Brain (organoid and tissue), 16 donors: ENCODE measurements at places on chromosomes 11 and 22. TPM values are rescaled to one million over a fixed set of nuclear protein-coding genes. Genes with fewer than 3 reads are reported as not detected.

ARHGAP8 gene
- polyA plus RNA-seq = 2.5 TPM

ASRGL1 gene
- polyA plus RNA-seq = 89.2 TPM

PLAAT2 gene
- not detected for polyA plus RNA-seq

NEU3 gene
- polyA plus RNA-seq = 8.9 TPM

PTPRCAP gene
- 2.7 TPM for polyA plus RNA-seq

DNA sequence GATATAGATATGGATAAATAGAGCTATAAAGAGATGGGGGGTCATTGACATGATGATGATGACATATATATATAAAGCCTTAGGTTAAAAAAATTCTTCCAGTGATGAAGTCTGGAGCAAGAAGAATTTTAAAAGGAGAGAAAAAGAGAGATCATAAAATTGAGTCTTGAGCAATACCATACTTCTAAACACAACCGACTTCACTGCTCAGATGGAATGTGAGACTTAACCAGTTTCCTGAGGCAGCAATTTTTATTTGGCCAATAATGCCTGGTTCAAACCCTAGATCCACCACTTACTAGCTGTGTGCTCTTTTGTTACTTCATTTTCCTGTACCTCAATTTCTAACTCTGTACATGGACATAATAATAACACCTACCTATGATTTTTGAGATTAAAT lies 229.5 kb downstream of the TTC28 start:
- DNase-seq = no peak

DNA sequence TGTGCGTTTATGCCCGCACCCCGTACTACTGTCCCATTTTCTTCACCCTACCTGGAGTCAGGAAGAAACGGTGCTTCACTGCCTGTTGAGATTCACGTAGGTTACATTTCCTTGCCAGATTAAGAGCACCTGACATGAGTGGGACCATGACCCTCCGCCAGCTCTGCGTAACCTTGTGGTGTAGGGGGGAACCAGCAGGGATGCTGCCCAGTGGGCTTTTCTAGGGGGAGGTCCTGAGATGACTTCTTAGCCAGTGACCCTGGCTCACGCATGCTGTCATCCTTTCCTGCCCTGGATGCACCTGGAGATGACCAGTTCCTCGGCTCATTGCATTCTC lies 967 bp upstream of the ARVCF start:
- no peak for DNase-seq

GRCh38 chr11:85740481-85741400 lies 54.7 kb upstream of the CCDC89 start:
- no peak for DNase-seq

GRCh38 chr22:18064636-18065035 lies 13.2 kb upstream of the PEX26 start:
- no peak for DNase-seq

DNA sequence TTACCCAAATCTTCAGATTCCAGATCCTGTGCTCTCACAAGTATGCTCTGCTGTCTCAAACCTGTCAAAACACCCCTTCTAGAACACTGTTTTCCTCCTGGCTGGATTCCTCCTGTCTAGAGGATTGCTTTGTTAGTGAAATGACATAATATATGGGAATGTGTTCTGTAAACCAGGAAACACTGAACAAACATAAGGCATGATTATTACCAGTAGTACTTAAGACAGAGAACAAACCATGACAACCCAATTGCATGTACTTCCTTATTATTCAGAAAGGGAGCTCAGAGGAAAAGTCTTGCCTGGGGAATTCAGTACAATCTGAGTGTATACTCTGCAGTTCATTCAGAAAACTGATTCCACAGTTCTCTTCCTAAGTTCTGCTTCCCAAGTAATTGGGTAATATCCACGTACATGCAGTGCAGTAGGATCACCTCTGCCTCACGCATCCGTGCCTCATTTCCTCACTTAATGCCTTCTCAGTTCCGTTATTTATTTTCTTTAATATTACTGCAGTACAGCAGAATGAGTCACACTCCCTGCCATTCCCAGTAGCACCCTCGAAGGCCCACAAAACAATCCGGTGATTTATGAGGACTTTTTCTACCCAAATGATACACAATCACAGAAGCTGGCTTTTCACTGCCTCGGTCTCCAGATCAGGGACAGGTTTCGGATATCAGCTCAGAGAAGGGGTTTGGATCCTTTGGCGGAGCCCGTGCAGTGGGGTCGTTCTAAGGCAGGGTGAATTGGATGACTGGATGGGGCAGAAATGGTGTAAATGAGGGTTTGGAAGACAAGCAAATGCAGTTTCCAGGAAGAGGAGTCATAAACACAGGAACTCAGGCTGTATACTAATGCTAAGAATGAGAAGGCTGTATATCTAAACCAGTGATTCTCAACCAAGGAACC lies 896.9 kb downstream of the KCNA4 start:
- no peak for DNase-seq
